ENCODE measurements at places on chromosomes 7 and 10. TPM values are rescaled to one million over a fixed set of nuclear protein-coding genes. Genes with fewer than 3 reads are reported as not detected.

DNA sequence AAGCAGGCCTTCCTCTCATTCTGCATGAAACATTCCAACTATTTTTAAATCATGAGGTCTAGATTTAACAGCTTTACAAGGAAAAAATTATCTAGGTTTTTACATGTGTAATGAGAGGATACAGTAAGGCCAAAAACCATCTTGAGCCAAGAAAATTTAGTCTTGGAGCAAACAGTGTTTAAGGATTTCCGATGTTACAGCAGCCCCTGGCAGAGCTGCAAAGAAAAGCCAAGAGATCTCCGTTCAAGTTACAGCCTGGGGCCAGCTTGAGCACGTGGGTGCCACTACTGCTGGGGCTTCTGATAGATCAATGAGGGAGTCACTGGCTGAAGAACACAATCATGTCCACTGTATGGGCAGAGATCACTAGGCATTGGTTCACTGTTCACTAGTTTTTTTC is 156.2 kb downstream of the EVX1 start:
- DNase-seq = no peak

DNA sequence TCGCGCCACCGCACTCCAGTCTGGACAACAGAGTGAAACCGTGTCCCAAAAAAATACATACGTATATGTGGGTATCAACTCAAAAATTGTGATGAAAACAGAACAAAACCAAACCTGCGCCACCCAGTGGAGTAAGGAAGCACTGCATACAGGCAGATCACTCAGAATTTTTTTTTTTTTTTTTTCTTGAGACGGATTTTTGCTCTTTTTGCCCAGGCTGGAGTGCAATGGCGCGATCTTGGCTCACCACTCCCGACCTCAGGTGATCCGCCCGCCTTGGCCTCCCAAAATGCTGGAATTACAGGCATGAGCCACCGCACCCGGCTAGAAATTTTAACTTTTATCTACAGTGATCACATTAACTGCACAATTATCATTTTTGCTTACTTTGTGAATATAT is 9.1 kb upstream of the TMEM236 start:
- DNase-seq = peak; percentile 77

DNA sequence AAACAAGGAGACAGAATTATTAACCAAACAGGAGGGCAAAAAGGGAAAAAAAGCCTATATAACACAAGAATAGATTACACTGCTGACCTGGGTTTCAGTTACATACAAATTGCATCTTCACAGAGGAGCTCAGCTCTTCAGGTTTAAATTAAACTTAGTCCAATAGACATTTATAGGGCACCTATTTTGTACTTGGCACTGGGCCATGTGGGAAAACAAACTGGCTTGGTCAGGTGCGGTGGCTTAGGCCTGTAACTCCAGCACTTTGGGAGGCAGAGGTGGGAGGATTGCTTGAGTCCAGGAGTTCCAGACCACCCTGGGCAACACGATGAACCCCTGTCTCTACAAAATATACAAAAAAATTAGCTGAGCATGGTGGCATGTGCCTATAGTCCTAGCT is 62.3 kb upstream of the CCDC6 start:
- no peak for DNase-seq

Gene INHBA
- 1.2 TPM for total RNA-seq

Gene CHAT
- total RNA-seq = not detected

Data from suprapubic skin (tissue), 4 donors.